ENCODE measurements at places on chromosomes 3 and 15.

GRCh38 chr3:111152496-111152895 is 80.9 kb downstream of the NECTIN3 start:
- no peak for DNase-seq

GRCh38 chr3:124107104-124107890 is 115.4 kb upstream of the ROPN1 start:
- DNase-seq = no peak

DNA sequence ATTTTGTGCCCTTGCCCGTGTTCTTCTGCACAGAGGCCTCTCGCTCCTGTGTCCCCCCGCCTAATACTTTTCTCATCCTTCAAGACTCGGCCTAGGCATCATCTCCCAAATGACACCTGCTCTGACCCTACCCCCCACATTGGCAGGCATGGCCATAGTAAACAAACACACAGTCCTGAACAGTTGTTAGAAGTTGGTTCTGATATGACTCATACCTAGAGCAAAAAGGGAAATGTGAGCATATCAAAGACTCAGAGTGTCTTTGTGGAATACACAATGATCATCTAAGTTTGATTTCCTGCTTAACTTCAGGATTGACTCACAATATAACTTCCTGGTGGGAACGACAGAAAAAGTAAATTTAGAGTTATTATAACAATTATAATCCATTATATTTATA is 120.5 kb downstream of the POLR2M start:
- no peak for DNase-seq

DNA sequence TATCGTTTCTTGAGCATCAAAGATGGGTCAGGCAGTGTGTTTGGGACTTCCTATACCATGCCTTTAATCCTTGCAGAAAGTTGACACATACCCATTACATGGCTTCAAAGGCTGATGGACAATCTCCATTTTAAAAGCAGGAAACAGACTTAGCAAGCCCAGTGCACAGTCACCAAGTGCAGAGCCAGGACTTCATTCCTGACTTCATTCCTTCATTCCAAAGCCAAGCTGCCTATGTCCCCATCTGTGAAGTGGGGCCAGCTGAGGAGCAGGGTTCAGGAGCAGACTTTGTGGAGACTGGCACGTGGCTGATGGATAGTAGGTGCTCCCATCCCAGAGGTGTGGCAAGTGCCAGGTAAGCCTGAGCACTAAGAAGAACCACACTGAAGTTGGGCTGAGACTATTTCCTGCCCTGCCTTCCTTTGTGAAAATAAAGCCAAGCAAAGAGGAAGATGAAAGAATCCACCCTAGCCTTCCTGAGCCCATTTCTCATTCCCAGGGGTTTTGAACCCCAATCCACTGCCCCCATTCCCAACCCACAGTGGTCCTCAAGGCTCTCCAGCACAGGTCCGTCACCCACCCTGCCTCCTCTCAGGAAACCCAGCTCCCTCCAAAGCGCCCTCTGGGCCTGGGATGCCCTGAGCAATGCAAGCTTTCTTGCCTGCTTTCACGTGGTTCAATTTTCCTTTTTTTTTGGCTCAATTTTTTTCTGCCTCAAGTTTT is 1.8 kb downstream of the CX3CR1 start:
- DNase-seq = peak; percentile 33

DNA sequence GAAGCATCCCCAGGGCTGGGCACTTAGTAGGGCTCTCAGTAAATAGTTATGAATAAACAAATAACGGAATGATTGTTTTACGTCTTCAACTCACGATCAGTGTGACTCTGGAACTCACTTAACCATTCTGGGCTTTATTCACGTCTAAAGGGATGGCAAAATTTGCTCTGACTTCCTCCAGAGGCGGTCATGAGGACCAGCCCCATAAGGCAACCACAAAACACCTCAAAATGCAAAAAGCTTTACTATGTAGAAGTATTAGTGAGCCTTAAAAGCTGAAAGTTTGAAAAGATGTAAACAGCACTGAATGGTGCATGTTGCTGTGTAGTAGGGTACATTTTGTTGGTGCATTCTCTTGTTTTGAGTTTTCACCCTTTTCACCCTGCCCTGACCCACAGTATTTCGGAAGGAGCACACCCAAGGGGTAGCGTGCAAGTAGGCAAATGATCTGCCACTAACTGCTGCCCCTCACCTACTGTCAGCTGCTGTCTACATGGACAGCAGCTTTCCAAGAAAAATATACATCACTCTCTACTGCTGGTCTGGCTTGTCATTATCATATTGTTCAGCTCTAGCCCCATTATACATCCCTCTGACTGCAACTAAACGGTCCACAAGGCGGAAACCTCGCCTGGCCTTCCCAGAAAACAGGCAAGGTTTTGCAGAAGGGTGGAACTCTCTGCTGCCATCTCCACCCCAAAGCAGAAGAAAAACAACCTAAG is 308.5 kb upstream of the PROK2 start:
- no peak for DNase-seq

DNA sequence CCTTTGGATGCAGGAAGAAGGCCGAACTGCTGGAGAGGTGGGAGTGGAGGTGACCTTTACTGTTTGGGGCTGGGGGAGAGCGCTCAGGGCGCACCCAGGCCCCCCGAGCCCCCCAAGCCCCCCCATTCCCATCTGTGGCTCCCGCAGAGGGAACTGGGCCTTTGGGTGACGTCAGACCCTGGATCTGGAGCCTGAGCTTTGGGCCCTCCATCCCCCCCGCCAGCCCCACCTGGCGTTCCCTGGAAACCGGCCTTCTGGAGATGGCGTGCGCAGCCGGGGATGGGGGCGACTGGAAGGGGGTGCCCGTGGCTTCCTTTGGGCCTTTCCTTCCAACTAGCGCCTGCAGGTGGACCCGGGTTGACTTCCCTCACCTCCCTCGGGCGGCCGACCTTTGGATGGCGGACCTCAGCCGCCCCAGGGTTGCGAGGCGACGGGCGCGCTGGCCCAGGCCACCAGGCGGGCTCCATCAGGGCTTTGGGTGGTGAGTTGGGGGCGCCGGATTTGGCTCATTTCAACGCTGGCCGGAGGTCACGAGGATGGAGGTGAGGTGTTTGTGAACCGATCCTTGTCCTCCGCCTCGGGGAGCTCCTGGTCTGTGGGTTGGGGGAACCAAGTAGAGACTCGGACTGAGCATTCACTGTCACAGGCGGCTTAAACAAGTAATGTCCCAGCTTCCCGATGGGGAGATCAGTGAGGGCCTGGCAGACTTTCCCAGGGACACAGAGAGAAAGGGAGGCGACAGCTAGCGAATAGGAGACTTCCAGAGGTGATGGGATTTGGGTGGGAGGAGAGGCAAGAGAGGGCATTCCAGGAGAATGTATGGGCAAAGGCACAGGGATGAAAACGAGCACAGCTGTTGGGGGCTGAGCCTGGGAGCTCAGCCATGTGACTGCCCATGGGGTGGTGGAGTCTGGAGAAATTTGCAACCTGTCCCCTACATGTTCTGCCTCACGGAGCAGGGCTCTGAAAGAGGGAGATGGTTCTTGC is 709 bp downstream of the SCAMP5 start:
- peak; percentile 69 for DNase-seq

- DNase-seq = no peak
These were observed 134.4 kb downstream of the PDE8A start for GRCh38 chr15:85116066-85116465.

DNA sequence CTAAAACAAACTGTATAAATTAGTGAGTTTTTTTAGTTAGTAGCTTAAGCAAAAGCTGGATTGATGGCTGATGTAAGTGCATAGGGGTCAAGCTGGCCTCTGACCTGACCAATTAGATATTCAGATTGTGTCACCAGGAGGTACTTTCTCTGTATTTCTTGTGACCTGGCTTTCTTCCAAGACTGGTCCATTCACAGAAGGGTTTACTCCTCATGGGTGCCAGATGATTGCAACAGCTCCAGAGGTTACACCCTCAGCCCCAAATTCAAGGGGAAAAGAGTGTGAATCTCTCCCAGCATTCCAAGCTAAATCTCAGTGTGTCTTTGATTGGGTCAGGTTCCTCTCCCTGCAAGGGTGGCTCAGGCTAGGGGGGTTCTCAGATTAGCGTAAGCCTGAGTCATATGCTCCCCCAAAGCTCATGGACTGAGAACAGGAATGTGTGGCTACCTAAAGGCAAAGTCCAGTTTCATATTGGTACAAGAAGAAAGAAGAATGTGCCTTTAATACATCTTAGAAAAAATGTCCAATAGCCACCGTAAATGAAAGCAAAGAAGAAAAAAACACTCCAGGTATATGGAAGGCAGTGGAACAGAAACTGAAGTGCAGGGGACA is 16.5 kb downstream of the PML start:
- DNase-seq = no peak

DNA sequence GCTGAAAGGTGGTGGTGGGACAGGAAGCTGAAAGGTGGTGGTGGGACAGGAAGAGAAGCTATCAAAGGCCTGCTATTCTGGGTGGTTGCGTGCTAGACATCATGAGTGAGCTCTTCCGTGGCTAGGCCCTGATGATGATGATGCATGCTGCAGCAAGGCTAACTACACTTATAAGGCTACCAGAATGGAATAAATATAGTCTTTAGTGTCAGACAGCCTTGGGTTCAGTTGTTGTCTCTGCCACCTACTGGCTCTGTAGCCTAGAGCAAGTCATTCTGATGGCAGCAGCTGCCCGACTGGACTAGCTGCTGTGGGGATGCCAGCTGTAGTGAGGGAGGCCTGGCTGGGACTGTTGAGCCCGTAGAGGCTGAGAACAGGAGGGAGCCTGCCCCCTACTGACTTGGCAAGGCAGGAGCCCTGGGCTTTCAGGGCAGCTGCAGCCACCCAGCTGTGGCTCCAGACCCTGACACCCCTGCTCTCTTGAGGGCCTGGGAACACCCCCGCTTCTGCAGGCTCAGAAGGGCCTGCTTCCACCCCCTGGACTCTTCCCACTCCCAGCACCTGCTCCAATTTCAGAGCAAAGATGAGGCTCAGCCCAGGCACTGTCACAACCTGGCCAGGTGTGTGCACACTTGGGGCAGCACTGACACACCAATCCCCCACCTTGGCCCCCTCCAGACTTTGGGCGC is 21.4 kb upstream of the ZBED2 start:
- DNase-seq = no peak

DNA sequence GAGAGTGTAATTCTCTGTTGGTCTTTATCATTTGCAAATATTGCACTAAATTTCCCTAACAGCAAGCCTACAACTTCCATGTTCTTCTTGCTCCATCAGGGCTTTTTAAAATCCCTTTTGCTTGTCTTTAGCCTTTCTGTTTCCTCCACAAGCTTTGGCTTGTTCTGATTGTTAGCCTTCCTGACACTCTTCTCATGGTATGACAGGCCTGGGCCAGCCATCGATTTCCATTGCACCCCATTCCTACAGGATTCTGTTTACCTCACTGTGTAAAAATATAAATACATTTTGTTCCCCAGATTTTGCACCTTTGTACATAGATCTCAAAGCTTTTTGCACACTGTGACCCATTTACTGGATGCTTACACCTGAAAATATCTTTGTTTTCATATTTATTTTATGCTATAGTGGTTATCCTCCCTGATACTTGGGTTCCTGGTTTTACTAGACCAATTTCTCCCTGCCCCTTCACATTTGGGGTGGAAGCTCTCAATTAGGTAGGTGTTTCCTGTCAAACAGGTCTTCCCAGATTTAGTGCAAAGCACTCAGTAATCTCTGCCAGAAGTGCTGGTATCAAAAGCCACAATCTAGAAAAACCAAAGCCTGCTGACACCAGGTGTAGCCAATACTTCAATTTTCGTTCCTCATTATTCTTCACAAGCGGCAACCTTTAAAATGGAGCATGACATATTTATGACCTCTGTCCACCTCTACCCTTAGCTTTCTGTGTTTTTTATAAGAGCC is 57.9 kb upstream of the PPP2R3A start:
- DNase-seq = no peak

GRCh38 chr3:52456169-52456799 is 880 bp downstream of the NISCH start:
- no peak for DNase-seq

DNA sequence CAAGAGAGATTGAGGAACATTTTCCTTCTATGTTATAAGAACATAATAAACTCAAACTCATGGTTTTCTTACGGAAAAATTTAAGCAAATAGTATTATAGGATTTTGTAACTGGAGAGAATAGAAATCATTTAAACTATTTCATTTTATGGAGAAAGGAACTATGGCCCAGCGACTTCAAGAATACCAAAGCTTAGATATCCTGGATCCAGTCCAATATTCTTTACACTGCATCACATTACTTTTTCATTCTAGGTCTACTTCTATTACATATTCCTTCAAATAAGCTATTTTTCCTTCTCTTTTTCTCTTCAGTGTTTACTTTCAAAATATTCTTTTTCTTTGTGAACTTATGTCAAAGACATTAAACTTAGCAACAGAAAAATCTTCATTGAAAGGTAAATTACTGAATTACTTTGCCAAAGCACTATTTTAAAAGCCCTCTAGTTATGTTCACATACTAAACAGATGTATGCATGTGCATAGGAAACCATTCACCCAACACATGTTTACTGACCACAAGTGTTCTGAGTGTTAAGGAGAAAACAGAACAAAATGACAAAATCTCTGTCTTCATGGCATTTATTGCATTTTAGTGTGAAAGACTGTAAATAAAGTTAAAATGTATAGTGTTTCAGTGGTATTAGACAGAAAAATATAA is 20.4 kb downstream of the KPNA4 start:
- no peak for DNase-seq

DNA sequence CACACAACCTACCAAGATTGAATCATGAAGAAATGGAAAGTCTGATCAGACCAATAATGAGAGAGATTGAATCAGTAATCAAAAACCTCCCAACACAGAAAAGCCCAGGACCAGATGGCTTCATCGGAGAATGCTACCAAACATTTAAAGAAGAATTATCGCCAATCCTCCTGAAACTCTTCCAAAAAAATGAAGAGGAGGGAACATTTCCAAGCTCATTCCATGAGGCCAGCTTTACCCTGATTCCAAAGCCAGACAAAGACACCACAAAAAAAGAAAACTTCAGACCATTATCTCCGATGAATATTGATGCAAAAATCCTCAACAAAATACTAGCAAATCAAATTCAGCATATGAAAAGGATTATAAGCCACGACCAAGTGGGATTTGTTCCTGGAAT is 94.1 kb downstream of the SENP2 start:
- no peak for DNase-seq

DNA sequence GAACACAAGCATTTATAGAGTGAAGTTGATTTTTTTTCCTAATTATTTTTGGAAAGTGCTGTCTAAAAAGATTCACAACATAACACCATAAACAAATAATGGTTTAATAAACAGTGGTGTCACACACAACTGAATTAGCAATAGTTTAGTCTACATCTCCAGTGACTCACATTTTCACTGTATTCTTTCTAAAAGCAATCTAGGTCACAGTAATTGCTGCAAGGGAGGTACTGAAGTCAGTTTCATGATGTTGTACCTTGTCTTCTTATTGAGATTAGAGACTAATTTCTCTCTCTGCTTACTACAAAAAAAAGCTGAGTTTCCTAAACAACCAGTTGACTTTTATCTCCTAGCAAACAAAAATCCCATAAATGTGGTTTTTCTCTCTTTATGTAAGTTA is 29.6 kb downstream of the PLSCR4 start:
- DNase-seq = no peak

DNA sequence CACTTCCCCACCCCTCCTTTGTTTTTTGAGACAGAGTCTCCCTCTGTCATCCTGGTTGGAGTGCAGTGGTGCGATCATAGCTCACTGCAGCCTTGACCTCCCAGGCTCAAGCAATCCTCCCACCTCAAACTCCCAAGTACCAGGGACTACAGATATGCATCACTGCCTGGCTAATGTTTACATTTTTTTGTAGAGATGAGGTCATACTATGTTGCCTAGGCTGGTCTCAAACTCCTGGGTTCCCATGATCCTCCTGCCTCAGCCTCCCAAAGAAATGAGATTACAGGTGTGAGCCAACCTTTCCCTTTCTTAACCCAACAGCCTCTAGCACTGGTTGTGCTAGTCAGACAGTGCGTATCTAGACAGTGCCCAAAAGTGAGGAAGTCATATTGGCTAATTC is 6.4 kb upstream of the GATM start:
- DNase-seq = no peak

- DNase-seq = no peak
These were observed 617.7 kb upstream of the NR2F2 start for GRCh38 chr15:95712785-95713184.

Measured in ecto neural progenitor cell (in vitro differentiated cells).